ENCODE measurements at places on chromosomes 12 and 14.

- no peak for DNase-seq
Measured at GRCh38 chr12:127728285-127728684, 538.7 kb upstream of the TMEM132C start.

- DNase-seq = no peak
Measured at GRCh38 chr14:42736408-42736807, 1129.7 kb downstream of the LRFN5 start.

DNA sequence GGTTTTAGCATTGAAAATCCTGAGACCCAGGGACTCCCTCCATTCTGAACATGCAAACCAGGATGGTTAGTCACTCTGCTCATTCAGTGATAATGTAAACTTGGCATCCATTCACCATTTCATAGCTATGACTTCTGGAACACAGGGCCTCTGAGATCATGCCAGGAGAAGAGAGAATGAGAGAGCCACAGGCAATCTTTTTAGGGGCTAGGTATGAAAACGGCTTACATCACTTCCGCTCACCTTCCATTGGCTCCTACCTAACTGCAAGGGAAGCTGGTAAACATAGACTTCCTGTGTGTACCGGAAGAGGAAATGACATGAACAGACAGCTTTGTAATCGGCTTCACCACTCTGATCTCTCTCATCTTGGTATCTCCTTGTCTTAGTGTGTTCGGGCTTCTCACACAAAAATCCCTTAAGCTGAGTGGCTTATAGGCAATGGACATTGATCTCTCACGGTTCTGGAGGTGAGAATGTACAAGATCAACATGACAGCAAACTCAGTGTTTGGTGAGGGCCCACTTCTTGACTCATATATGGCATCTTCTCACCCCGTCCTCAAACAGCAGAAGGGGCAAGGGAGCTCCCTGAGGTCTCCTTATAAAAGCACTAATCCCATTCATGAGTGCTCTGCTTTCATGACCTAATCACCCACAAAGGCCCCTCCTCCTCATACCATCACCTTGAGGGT is 465.9 kb upstream of the TBX3 start:
- DNase-seq = no peak

GRCh38 chr12:13223941-13224340 is 27.4 kb downstream of the EMP1 start:
- DNase-seq = no peak

GRCh38 chr14:73325630-73326299 is 88.5 kb downstream of the PAPLN start:
- DNase-seq = no peak

DNA sequence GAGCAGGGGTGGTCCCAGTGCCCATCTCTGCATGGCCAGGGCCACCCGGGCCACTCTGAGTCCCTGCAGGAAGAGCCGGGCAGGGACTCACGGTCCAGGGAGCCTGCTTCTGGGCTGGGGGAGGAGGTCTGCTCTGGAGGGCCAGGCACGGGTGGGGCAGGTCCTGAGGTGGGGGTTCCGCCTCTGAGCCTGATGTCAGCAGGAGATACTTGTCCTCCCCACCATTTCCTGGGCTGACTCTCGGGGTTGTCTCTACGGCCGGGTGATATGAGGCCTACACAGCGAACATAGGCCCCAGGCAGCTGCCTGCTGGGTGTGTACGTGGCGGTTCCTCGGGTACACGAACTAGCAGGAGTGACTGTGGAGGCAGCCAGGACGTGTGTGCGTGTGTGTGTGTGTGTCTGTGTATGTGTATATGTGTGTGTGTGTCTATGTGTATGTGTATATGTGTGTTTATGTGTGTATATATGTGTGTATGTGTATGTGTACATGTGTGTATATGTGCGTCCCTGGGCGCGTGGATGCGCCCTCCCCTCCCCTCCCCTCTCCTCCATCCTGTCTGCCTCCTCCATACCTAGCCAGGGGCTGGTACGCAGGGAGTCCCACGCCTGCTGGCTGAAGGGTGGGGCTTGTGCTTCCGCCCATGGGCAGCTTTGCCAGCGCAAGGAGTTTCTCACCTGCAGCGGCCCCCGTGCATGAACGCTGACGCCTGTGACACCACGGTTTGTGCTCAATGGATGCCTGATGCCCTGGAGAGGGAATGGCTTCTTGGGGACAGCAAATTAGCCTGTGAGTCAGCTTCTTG is 30.4 kb upstream of the TRAF3 start:
- DNase-seq = no peak

GRCh38 chr12:52969828-52970569 is 21.1 kb downstream of the KRT18 start:
- no peak for DNase-seq

DNA sequence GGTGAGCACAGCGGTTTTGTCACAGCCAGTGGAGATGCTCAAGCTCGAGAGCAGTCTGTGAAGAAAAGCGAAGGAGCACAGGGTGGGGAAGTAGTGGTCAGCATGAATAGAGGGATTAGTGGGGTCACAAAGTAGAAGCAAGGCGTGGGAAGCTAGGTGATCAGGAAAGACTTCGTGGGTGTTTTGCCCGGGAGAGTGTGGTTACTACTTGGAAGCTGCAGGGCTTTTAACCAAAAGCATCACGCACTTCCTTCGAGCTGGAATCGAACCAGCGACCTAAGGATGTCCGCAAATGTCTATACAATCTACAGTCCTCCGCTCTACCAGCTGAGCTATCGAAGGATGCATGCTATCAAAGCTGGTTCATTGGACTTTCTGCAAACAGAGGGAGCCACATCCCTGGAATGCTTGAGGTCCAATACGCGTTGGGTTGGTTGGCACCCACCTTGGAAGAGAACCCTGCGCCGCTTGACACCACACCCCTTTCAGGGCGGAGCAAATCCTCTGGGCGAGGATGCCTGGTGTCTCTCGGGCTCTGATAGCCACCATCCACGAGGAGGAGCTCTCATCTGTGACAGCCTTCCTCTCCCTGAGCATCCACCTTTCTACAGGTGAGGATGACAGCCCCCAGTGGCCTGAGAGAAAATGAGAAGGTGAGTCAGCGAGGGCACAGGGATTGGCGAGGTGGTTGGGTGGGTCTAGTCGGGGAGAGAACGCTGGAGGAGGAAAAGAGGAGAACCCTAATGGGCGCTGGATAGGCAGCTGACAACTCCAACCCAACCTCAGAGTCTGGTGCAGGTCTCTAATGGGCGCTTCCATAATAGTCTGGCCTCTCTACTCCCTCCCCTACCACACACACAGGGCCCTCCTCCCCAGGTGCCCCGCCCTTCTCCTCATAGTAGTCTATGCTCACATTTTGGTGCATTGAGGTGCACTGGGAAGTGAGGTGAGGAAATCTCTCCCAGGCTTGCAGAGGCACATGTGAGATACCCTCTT is 16.0 kb upstream of the OR6S1 start:
- DNase-seq = peak; percentile 62

DNA sequence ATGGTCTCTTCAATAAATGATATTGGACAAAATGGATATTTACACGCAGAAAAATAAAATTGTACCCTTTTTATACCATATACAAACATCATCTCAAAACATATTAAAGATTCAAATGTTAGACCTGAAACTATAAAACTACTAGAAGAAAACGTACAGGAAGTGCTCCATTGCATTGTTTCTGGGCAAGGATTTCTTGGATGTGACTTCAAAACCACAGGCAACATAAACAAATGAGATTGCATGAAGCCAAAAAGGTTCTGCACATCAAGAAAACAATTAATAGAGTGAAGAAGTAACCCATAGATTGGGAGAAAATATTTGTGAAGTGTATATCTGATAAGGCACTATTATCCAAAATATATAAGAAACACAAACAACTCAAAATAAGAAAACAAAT is 812.4 kb downstream of the NRXN3 start:
- no peak for DNase-seq

GRCh38 chr14:104094709-104095425 is 9.4 kb downstream of the ASPG start:
- DNase-seq = peak; percentile 86

DNA sequence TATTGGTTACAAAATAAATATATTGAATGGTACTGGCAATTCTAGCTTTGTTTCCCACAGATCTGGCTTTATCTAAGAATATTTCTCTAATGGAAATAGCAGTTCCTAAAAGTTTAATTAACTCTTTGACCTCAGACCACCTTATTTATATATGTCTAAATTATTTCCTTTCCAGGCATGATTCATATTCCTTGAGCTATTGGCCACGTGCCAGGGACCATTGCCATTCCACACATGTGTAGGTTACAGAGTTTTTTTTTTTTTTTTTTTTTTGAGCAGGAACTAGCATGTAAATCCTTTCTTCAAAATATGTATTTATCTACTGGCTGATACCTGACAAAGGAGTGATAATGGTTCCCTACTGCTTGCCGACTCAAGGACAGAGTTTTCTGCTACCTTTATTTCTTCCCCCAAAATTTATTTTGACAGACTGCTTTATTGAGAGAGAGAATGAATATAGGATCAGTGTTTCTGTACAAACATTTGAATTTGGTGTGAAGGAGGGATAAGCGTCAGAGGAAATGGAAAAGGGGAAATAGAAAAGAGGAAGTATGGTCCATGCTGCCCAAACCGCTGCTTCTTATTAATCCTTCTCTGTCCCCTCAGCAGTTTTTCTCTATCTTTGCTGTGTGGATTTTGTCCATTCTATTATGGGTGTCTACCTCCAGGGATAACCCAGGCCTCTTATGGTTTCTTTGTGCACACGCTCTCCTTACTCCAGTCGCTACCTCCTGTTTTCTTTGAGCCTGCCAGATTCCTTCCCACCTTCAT is 36.4 kb downstream of the PDE3A start:
- DNase-seq = no peak

- DNase-seq = no peak
Measured at GRCh38 chr12:1843641-1844005, 23.3 kb downstream of the LRTM2 start.

- no peak for DNase-seq
Measured at GRCh38 chr14:22610931-22611330, 12.8 kb downstream of the ABHD4 start.

- DNase-seq = no peak
Measured at GRCh38 chr12:119692410-119692809, 24.5 kb downstream of the PRKAB1 start.

- DNase-seq = no peak
Measured at GRCh38 chr14:81113176-81113575, 107.6 kb downstream of the GTF2A1 start.

GRCh38 chr14:65849558-65849957 is 437.0 kb downstream of the FUT8 start:
- DNase-seq = no peak
